ENCODE measurements at places on chromosomes 12 and 14.
A peak's percentile ranks its signal among the peaks of the same experiment; 100 is the strongest.

- no peak for DNase-seq
Measured at GRCh38 chr14:73795974-73796373, 55.7 kb upstream of the PTGR2 start.

DNA sequence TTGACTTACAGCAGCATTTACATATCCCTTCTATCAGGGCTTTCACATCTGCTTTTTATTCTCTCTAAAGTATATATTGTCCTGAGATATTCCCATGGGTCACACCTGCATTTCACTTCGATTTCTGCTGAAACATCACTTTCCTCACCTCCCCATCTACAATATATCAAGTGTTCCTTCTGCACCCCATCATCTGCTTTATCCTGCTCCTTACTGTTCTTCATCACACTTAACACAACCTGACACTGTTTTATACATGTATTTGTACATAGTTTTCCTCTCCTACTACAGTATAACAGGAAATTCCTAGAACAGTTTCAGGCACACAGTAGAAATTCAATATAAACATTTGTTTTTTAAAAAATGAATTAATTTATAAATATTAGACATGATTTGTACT is 203.1 kb downstream of the EGLN3 start:
- no peak for DNase-seq

GRCh38 chr12:132067182-132067581 is 76.9 kb downstream of the DDX51 start:
- DNase-seq = no peak

GRCh38 chr12:132674561-132674960 is 12.6 kb downstream of the POLE start:
- no peak for DNase-seq

GRCh38 chr12:29709496-29710040 is 74.2 kb downstream of the TMTC1 start:
- no peak for DNase-seq

GRCh38 chr14:93003945-93004698 is 81.2 kb downstream of the CHGA start:
- DNase-seq = no peak

DNA sequence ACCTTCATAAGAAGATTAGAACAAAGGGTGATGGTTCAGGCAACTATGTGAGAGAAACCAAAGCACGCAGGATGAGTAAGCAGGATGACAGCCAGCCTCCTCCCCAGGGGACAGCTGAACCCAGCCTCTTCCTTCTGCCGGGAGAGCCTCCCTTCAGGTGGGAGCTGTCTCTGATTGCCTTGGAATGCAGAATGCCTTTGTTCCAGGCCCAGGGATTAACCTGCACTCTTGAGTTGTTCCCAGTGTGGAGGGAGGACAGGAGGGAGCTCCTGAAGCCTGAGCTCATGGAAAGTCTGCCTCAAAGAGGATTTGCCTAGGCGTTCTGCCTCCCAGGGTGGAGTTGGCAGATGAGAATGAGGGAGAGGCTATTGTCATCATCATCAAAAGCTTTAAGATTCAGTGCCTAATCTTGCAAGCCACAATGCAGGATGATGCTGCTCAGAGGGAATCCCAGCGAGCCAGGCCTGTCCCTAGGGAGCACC is 3.6 kb upstream of the KRT6A start:
- no peak for DNase-seq

DNA sequence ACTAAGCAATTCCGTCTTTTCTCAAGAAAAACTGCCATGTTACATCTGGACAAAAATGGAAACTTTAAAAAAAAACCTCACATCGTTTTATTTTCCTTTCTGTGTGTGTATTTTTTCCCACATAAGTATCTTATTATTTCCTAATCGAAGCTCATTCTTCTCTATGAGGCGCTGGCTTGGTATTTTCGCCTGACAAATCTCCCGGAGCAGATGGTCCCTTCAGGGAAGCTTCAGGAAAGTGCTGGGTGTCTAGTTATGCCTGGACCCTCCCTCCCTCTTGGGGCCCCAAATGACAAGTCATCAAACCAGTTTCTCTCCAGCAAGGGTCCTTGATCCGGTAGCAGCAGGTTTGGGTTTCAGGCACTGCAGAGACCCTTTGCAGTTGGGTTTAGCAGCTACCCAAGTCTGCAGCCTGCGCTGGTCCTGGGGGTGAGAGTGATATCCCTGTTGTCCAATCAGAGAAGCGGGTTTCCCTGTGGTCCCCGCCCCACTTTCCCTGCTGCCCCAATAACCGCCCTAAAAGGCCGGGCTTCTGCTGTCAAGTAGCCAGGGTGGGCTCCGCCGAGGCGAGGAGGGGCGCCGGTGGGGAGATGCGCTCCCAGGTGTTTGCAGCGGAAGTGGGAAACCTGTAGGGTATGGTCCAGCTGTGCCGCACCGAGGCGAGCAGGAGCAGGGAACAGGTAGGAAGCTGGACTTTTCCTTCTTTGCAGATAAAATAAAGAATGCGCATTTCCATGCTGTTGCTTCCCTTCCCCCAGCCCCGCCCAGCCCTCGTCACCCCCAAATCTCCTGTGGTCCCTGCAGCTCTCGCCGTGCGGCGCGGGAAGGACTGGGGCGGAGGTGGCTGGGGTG is at the start of gene CNTN1:
Gene CNTN1 (plus strand): TSS at position 527 of the 852 bp plus-strand sequence.
- DNase-seq = no peak

DNA sequence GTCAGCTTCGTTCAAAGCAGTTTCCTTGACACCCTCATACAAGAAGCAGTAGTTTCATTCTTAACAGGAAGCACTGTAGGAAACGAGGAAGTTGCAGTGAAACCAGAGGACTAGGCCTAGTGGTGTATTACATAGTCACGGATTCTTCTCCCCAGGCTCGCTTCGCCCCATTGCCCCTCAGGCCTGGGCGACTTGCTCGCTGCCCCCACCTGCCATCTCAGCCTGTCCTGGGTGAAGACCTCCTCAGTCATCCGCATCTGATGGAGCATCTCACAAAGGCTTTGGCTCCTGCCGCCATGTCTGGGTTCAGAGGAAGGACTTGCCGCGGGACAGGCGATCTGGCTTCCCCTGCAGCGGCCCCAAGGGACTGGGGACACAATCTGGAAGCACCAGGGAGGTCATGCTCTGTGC is 93.5 kb downstream of the LMNTD1 start:
- no peak for DNase-seq

DNA sequence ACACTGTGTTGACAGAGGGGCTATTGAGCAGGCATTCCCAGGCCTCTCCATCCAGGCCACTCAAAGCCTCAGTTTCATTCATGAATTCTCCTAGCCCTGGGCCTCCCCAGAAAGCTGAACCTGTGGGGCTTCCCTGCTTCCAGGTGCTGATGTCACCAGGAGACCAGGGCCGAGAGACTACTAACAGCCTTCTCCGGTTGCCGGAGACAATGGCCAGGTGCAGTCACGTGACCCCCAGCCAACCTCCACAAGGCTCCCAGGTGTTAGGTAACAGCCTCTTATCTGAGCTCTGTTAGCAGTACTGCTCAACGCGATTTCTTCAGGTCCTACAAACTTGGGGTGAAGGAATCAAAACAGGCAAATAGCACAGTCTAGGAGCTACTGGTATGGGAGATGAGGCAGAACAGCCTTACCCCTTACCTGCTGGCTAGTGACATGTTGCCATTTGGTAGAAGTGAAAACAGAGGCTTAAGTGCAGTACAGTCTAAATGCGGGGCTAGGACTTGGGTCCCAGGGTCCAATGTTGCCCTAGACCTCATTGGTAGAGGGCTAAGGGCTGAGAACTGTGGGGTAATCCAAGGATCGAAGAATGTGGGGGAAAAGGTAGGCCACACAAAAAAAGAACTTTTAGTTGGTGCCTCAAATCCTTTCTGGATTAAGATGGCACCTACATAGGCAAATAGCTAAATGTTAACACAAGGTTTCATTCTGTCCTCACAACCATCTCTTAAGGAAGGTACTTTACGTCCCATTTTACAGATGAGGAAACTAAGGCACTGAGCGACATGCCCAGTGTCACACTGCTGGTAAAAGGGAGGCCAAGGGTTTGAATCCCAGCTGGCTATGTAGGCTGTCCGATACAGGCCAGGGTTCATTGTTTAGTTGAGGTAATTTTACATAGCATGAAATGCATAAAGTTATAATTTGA is 3.8 kb downstream of the CCDC88C start:
- DNase-seq = no peak

DNA sequence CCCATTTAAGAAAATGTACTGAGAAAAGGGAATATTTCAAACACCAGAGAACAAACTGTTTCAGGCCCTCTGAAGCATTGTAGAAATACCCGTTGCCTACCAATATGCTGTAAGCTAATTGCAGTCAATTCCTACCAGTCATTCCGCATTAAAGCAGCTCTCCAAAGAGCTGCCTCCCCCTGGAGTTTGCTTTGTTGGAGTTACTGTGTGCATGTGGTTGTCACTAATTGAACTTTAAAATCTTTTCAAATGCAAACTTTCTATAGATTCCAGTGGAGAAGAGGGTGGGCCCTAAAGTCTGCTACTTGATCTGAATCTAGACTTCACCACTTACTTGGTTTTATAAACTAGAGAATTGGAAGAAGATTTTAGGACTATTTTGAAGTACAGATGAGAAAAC is 112.7 kb downstream of the PLXNC1 start:
- DNase-seq = no peak

GRCh38 chr14:102761206-102761605 is 16.0 kb upstream of the TRAF3 start:
- DNase-seq = no peak

GRCh38 chr12:112149596-112149995 is 24.2 kb downstream of the TRAFD1 start:
- no peak for DNase-seq

DNA sequence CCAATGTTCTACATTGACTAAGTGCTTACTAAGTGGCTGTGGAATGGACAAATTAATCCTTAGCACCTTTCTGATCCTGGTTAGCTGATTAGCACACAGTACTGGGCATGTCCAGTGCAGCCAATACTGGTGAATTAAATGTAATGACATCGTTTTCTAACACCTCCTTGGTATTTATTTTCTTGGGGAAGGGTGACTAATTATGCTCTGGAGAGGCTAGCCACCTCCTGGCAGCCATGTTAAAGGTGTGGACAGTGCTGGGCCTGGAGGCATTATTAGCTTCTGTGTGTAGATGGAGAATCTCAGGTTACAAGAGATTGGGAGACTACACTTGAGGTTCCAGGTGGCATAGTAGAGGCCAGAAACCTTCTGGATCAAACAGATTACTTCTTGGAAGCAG is 230.9 kb upstream of the DDHD1 start:
- no peak for DNase-seq

DNA sequence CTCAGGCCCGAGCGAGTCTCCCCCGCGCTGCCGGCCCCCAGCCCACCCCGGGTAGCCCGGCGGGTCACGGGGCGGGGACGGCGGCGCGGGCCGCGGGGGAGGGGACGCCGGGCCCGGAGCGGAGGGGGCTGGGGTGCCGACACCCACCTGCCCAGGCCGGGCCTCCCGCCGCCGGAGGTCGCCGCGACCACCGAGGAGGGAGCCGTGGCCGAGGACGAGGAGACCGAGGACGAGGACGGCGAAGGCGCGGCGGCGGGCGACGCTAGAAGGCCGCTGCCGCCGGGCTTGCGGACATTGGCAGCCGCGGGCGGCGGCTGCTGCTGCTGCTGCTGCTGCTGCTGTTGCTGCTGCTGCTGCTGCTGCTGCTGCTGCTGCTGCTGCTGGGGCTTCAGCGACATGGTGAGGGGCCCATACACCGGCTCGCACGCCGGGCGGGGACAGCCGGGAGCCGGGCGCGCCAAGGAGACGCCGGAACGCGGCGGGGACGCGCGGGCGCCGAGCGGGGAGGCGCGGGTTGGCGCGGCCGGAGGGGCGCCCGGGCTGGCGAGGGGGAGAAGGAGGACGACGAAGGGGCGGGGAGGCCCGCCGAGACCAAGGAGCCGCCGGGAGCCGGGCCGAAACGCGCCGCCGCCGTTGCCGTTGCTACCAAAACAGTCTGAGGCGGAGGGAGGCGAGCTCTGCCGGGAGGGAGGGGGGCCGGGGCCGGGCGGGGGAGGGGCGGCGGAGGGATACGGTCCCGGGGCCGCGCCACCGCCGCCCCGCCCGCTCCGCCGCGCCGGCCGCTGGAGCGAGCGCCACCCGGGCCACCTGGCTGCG is at the start of gene ATXN2:
Gene ATXN2 (minus strand): TSS at position 679 of the 816 bp plus-strand sequence. CDS start 281 bp downstream, at position 398.
- DNase-seq = peak; percentile 57
